ENCODE measurements at places on chromosomes 4 and X. TPM values are rescaled to one million over a fixed set of nuclear protein-coding genes. Genes with fewer than 3 reads are reported as not detected.

GPAT3 gene
- total RNA-seq: 7.8 TPM

GRCh38 chrX:23662187-23662586, 5.1 kb upstream of the PRDX4 start:
- no peak for DNase-seq

KCTD8 gene
- total RNA-seq: 0.12 TPM

DNA sequence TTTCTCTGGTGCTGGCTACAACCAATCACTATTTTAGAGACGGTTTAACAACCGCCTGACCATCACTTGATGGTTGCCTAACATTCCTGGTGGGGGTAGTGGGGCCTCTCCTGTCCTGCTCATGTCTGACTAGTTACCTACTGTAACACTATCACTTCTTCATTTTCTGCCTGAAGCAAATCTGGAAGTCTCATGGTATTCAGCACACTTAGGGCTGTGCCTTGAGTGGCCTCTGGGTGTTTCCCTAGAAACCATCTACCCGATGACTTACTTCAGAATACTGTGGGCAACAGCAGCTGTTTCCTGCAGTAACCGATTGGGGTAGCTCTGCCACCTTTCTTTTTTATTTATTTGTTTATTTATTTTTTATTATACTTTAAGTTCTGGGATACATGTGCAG, 880.1 kb upstream of the INTU start:
- no peak for DNase-seq

DNA sequence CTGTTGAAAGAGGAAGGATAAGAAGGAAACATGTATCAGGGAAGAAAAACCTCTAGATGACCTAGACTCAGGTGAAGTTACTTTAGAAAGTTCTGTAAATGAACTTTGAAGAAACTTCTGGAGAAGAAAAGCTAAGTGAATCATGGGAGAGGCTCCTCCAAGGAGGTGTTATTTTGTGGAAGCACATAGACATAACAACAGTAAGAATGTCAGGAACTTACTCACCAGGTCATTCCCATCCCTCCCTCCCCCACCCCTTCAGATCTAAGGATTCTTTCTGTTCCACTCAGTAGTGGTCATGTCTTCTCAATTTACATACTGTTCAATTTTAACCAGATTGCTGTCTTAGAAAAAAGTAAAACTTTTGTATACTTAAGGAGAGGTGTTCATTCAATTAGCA, 310.5 kb upstream of the DDX53 start:
- DNase-seq: no peak

- no peak for DNase-seq
These were observed 137.4 kb downstream of the FRYL start for GRCh38 chr4:48642421-48643374.

DNA sequence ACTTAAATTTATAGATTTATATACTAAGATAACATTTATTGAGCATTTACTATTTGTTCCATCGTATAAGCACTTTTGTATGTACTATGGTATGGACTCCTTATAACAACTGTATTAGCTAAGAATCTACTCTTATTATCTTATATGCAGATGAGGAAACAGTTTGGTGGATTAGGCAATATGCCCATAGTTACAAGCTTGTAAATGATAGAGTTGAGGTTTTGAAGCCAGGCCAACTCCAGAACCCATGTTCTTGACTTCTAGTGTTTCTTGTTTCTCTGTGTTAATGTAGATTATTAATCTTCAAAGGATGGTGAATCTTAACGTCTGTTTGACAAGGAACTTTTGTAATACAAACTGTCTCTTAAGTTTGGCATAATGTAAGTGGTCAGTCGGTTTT, 71.3 kb downstream of the STIM2 start:
- DNase-seq: no peak

PRDM8 gene
- 0.06 TPM for total RNA-seq

GTPBP6 gene
- 148 TPM for total RNA-seq

TMEM150C gene
- total RNA-seq: 3.6 TPM

NAP1L3 gene
- not detected for total RNA-seq
